CD4-positive, alpha-beta T cell treated with Interleukin-6 for 4 hours (primary cell): ENCODE measurements at places on chromosomes 16 and 17.
A peak's percentile ranks its signal among the peaks of the same experiment; 100 is the strongest.

DNA sequence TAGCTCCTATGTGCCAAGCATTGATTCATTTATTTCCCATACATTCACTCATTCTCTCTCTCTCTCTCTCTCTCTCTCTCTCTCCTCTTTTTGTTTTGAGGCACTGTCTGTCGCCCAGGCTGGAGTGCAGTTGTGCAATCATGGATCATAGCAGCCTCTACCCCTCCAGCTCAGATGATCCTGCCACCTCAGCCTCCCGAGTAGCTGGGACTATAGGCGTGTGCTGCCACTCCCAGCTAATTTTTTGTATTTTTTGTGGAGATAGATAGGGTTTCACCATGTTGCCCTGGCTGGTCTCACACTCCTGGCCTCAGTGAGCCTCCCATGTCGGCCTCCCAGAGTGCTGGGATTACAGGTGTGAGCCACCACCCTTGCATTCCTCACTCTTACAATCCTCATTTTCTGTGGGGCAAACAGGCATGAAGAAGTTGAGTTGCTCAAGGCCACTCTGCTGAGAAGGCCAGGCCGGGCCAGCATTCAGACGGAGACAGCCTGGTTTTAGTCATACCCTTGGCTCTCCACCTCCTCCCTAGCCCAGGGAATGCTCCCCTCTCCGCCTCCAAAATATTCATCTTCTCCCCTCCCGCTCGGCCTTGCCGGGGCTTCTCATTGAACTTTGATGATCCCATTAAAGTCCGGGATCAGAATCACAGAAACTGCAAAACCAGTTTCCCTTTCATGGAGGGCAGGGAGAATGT is 765 bp upstream of the PRM2 start:
- no peak for DNase-seq

GRCh38 chr16:22427556-22427955 is 53.1 kb upstream of the CDR2 start:
- DNase-seq, result no peak

DNA sequence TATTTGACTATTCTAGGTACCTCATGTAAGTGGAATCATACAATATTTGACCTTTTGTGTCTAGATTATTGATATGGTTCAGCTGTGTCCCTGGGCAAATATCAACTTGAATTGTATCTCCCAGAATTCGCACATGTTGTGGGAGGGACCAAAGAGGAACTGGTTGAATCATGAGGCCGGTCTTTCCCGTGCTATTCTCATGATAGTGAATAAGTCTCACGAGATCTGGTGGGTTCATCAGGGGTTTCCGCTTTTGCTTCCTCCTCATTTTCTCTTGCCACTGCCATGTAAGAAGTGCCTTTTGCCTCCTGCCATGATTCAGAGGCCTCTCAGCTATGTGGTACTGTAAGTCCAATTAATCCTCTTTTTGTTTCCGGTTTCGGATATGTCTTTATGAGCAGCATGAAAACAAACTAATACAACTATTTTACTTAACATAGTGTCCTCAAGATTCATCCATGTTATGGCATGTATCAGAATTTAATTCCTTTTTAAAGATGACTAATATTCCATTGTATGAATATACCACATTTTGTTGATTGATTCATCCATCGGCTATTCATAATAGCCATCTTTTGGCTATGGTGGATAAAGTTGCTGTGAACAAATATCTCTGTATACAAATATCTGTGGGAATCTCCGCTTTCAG is 129.1 kb downstream of the FTO start:
- DNase-seq, result no peak

- no peak for DNase-seq
Observed at GRCh38 chr16:28923231-28923587, 1.8 kb downstream of the RABEP2 start.

DNA sequence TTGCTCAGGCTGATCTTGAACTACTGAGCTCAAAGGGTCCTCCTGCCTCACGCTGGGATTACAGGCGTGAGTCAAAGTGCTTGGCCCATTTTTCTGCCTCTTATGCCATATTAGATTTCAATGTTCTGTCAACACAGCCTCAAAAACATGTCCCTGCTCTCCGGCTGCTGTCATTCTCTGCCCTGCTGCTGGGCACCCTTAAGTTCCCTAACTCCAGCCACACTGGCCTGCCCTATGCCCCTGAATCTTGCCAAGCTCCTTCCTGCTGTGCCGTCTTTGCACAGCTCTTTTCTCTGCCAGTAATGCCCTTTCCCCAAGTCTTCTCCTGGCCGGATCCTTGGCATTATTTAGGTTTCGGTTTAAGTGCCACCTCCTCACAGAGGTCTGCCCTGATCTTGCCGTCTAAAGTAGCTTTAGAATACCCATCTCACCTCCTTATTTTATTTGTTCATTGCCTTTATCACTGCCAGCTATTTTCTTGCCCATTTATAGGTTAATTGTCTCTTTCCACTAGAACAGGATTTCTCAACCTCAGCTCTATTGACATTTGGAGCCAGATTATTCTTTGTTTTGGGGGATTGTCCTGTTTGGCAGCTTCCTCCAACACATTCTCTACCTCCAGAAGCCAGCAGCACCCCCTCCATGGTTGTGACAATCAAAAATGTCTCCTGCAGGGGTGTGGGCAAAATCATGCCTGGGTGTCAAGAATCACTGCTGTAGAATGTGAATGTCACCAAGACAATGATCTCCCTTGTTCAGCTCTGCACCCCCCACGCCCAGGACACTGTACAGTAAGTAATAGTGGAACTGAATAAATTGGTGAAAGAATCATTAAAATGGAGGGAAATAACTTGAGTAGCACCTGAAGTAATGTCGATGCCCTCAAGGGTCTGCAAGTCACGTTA is 168.2 kb downstream of the CYLD start:
- DNase-seq, result no peak

GRCh38 chr16:8581831-8582580 is 8.3 kb downstream of the TMEM114 start:
- no peak for DNase-seq

- peak; percentile 76 for DNase-seq
Observed at GRCh38 chr16:2874912-2875362, 8.1 kb upstream of the FLYWCH2 start.

- no peak for DNase-seq
Observed at GRCh38 chr16:3718019-3718391, 681 bp upstream of the TRAP1 start.

DNA sequence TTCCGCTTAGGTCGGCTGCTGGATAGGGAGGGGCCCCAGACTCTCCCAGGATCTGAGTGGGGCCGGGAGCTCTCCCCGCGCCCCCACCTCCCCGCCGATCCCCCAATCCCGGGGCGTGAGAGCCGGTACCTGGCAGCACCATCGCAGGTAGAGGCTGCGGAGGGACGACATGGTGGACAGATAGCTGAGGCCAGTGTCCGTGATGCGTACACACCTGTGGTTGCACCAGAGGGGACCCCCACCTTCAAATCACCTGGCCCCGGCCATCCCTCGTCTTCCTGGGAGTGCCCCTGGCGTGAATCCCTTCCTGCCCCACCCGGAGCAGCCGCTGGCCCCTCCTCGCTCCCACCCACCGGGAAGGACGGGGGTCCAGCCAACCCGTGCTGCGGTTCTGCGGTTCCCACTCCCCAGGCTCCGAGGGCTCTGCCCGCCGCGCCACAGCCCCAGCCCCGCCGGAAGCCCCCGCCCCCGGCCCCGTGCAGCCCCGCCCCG is 4.7 kb upstream of the WDR24 start:
- DNase-seq, result no peak

- DNase-seq, result no peak
Observed at GRCh38 chr16:27906883-27907282, 156.6 kb downstream of the GSG1L start.

GRCh38 chr17:52233176-52233575 is 74.7 kb upstream of the CA10 start:
- no peak for DNase-seq

GRCh38 chr17:51006601-51007000 is 114.1 kb downstream of the SPAG9 start:
- DNase-seq, result no peak
